ENCODE measurements at places on chromosomes 7 and 10. TPM values are rescaled to one million over a fixed set of nuclear protein-coding genes. Genes with fewer than 3 reads are reported as not detected.
A peak's percentile ranks its signal among the peaks of the same experiment; 100 is the strongest.

GRCh38 chr10:75233444-75234016 lies 2.2 kb downstream of the COMTD1 start:
- H3K4me1 ChIP-seq, result peaks cover 30% of the 10 kb centered on the region
- H3K27ac ChIP-seq, result peak overlapping the region; percentile 79
- no peak for DNase-seq
- no peaks in the 10 kb centered on the region for H3K27me3 ChIP-seq
- H3K36me3 ChIP-seq, result peaks cover 16% of the 10 kb centered on the region

DNA sequence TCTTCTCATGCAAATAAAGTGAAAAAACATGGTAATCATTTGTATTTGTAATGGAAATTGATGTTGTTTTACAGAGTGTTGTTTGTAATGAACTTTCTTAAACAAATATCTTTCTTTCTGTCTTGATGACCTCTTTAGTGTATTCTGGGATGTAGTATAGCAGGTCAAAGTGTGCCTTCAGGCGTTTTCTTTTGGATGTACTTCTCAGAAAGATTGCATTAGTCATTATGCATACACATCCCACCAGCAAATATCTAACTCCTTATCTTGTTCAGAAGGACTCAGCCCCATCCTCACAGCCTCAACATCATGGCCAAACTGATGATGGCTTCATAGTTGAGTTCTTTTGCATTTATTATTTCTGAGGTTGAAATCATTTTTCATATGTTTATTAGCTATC lies 124.7 kb downstream of the LRRC18 start:
- H3K4me3 ChIP-seq, result no peak overlapping the region
- no peak for DNase-seq
- no peaks in the 10 kb centered on the region for H3K27me3 ChIP-seq
- peaks cover 3% of the 10 kb centered on the region for H3K4me1 ChIP-seq
- H3K36me3 ChIP-seq, result no peaks in the 10 kb centered on the region

- no peaks in the 10 kb centered on the region for H3K36me3 ChIP-seq
- no peak for DNase-seq
- H3K4me1 ChIP-seq, result peaks cover 9% of the 10 kb centered on the region
- no peak overlapping the region for H3K27ac ChIP-seq
Measured at GRCh38 chr10:87639493-87639892, 20.2 kb upstream of the PAPSS2 start.

- no peak overlapping the region for H3K4me3 ChIP-seq
- no peak overlapping the region for H3K27ac ChIP-seq
Measured at GRCh38 chr10:130729876-130730275, 581.6 kb downstream of the TCERG1L start.

- H3K36me3 ChIP-seq, result no peaks in the 10 kb centered on the region
- no peak for DNase-seq
- H3K27ac ChIP-seq, result peak overlapping the region; percentile 98
- H3K4me3 ChIP-seq, result no peak overlapping the region
- peaks cover 57% of the 10 kb centered on the region for H3K4me1 ChIP-seq
- no peaks in the 10 kb centered on the region for H3K27me3 ChIP-seq
Measured at GRCh38 chr10:110212119-110213006, 5.0 kb downstream of the MXI1 start.

DNA sequence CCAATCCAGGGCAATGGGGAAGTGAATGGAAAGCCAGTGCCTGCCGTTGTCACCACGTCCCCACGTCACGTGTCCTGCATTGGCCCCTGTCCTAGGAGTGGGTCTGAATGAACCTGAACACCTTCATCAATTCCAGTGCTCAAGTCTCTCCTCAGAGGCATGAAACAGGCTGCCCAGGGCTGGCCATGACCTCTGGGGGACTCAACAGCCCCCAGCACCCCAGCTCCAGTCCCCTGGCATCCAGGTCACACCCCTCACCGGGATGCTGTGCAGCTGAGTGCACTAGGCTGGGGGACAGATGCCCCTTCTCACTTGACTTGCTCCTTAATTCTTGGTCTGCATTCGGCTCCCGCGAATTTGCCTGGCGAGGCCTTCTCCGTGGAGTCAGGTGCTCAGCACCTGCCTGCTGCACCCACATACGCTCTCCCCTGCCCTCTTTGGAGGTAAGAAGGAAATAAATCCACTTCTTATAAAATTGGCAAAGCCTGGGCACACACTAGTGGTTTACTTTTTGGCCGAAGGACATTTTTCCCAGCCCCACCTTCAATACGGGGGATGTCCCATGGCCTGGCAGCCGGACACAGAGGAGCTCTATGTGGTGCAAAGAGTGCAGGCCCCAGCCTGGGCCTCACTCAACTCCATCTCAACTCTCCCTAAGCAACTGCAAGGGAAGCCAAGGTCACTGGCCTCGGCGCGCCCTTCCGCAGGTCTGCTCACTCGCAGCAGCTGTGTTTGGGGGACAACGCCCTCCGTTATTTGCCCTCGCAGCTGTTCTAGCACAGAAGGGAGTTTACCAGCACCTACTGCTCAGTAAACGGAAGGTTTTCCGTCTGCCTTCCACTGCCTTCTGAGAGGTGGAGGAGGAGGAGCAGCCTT lies 77.6 kb upstream of the SHH start:
- no peak overlapping the region for H3K4me3 ChIP-seq
- H3K36me3 ChIP-seq, result no peaks in the 10 kb centered on the region
- DNase-seq, result peak; percentile 68
- peaks cover 6% of the 10 kb centered on the region for H3K4me1 ChIP-seq
- no peak overlapping the region for H3K27ac ChIP-seq
- peaks cover 5% of the 10 kb centered on the region for H3K27me3 ChIP-seq

DNA sequence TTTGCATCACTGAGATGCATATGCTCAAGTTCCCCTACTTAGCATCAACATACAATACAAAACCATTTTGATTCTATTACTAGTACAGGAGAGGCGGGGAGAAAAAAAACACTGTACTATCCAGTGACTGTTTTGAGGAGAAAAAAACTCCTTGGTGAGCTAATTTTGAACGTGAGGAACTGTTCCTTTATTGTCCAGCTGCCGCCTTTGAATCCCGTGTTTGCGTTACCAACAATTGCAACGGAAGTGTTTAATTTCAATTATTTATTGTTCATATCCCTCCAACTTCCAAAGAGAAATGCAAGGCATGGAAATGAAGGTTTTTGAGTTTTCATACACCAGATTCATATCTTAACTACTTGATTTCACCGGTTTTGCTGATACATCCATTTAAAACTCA lies 66.4 kb upstream of the ARHGAP21 start:
- no peak overlapping the region for H3K27ac ChIP-seq
- no peaks in the 10 kb centered on the region for H3K36me3 ChIP-seq
- H3K4me3 ChIP-seq, result no peak overlapping the region
- H3K27me3 ChIP-seq, result no peaks in the 10 kb centered on the region

DNA sequence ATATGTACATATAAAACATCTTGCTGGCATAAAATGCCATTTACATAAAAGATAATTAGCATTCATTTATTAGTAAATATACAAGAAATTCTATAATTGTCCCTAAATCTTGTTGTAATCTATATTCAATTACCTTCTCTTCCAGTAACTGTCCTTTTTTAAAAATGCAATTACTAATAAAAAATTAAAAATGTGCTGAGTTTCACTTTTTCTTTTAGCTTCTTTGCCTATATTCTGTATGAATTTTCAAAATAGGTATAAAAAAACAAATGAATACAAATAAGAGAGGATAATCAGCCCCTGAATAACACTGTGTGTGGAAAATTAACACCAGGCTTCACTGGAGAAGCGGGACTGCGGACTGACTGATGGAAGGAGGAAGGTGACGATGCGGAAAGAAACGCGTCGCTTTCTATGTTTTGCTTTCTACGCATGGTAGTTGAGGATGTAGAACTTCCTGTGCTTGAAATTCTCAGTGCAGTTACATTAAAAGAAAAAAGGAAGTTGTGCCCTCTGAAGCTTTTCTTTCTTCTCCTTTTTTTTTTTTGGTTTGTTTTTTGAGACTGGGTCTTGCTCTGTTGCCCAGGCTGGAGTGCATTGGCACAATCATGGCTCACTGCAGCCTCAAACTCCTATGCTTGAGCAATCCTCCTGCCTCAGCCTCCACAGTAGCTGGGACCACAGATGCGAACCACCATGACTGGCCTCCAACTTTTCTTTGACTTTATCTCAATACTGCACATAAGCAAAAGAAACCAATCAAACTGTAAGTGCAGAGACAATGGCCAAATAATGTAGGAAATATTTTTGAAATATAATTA lies 7.4 kb upstream of the ZMYND11 start:
- no peak overlapping the region for H3K27ac ChIP-seq
- no peaks in the 10 kb centered on the region for H3K36me3 ChIP-seq
- DNase-seq, result no peak
- no peak overlapping the region for H3K4me3 ChIP-seq
- H3K4me1 ChIP-seq, result peaks cover 9% of the 10 kb centered on the region
- no peaks in the 10 kb centered on the region for H3K27me3 ChIP-seq

- peaks cover 10% of the 10 kb centered on the region for H3K36me3 ChIP-seq
- H3K27me3 ChIP-seq, result no peaks in the 10 kb centered on the region
- no peak overlapping the region for H3K4me3 ChIP-seq
Measured at GRCh38 chr7:4661871-4662270, 20.2 kb upstream of the FOXK1 start.

GRCh38 chr10:84957427-84957826 lies 629.0 kb downstream of the CCSER2 start:
- no peak overlapping the region for H3K27ac ChIP-seq
- H3K36me3 ChIP-seq, result no peaks in the 10 kb centered on the region
- H3K4me1 ChIP-seq, result no peaks in the 10 kb centered on the region
- no peak overlapping the region for H3K4me3 ChIP-seq
- H3K27me3 ChIP-seq, result peaks cover 3% of the 10 kb centered on the region

DNA sequence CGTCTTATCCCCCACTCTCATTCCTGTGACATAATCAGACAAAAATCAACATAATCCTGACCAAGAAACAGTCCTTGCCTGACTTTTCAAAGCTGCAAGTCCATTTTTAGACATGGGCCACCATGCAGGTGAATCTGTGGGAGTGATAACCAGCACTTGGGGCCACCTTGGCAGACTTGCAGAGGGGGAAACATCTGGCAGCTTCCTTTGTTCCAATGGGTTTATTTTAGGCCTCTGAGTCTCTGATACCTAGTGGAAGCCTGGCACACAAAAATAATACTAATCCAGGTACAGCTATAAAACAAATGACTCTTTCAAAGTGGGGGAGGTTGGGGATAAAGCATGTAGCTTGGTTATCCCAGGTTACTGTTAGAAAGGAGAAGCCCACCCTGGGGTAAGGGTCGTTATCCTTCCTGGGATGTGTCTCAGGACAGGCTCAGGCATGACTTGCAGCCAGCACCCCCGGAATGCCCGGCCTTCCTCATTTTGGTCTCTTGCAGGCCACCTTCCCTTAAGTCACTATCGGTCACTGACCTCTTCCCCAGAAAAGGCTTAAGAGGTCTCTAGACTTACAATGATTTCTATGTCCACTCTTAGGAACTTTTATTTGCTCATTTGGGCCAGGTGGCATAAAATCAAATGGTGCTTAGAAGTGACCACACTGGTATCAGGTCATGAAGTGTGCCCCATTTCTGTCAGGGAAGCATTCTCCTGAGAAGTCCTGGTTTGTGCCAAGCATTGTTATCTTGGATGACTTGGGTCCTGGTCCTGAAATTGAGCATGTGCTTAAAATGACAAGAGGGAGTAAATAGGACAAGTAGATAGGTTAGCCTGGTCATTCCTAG lies 37.6 kb downstream of the EEPD1 start:
- no peaks in the 10 kb centered on the region for H3K4me1 ChIP-seq
- DNase-seq, result no peak
- H3K27me3 ChIP-seq, result no peaks in the 10 kb centered on the region
- no peak overlapping the region for H3K4me3 ChIP-seq
- H3K36me3 ChIP-seq, result no peaks in the 10 kb centered on the region

- DNase-seq, result no peak
- no peak overlapping the region for H3K4me3 ChIP-seq
- peaks cover 21% of the 10 kb centered on the region for H3K4me1 ChIP-seq
- H3K27ac ChIP-seq, result no peak overlapping the region
- no peaks in the 10 kb centered on the region for H3K27me3 ChIP-seq
Measured at GRCh38 chr10:93913706-93914105, 19.9 kb downstream of the SLC35G1 start.

DNA sequence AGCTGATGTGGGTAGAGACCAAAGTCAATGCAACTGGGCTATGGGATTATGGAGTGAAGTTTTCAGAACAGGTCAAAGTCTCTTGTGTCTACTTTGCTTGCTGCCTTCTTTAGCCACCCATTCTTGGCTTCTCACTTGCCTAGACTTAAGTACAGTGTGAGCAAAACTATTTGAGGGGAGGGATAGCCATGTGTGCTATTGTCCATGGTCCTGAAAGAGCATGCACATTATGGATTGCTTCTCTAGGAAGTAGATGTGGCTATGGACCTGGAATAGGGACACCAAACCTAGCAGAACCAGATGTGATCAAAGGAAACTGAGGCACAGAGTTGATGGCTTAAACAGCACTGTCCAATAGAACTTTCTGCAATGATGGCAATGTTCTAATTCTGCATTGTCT lies 81.9 kb upstream of the ZNF800 start:
- H3K27me3 ChIP-seq, result peaks cover 8% of the 10 kb centered on the region
- no peak for DNase-seq
- no peaks in the 10 kb centered on the region for H3K36me3 ChIP-seq
- no peaks in the 10 kb centered on the region for H3K4me1 ChIP-seq
- H3K27ac ChIP-seq, result no peak overlapping the region

- H3K36me3 ChIP-seq, result peaks cover 62% of the 10 kb centered on the region
- peak overlapping the region; percentile 67 for H3K27ac ChIP-seq
- H3K4me3 ChIP-seq, result no peak overlapping the region
- no peaks in the 10 kb centered on the region for H3K27me3 ChIP-seq
- H3K4me1 ChIP-seq, result peaks cover 56% of the 10 kb centered on the region
Measured at GRCh38 chr10:93346694-93347093, 135.4 kb downstream of the MYOF start.

- H3K27ac ChIP-seq, result no peak overlapping the region
- H3K36me3 ChIP-seq, result no peaks in the 10 kb centered on the region
- DNase-seq, result no peak
Measured at GRCh38 chr10:55631071-55631654, 729.9 kb downstream of the ZWINT start.

DNA sequence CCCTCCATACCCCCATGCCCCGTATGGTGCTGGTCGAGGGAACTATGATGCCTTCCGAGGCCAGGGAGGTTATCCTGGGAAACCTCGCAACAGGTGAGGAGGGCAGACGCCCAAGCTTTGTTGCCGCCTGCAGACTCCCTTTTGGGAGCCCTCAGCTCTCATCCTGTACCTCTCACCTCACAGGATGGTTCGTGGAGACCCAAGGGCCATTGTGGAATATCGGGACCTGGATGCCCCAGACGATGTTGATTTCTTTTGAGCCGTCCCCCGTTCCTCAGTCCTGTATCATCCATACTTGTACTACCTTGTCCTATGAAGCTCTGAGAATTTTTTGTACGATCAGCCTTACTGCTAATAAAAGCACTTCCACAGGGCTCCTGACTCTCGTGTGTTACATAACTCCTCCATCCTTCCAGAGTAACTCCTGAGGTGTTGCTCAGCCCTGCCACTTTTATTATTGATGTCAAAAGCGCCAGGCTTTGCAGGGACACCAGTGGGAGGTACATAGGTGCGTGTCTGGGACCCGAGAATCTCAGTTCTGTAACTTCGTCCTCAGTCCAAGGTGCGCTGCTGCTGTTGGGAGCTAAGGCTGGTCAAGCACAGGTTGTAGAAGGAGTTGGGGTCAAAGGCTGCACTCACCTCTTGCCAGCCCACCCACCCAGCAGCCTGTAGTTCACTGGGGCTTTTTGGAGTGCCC lies 1.1 kb downstream of the UFSP1 start:
- no peak for DNase-seq
- peak overlapping the region; percentile 74 for H3K4me3 ChIP-seq
- peaks cover 29% of the 10 kb centered on the region for H3K4me1 ChIP-seq
- H3K27me3 ChIP-seq, result no peaks in the 10 kb centered on the region
- peaks cover 41% of the 10 kb centered on the region for H3K36me3 ChIP-seq

The FAM13C gene
- 5.9 TPM for total RNA-seq

The CDNF gene
- 0.69 TPM for total RNA-seq

The ZNF783 gene
- total RNA-seq, result 19.9 TPM

The SPDYE11 gene
- total RNA-seq, result not detected

The TWIST1 gene
- total RNA-seq, result 26.5 TPM

The RGR gene
- total RNA-seq, result not detected

The GIMAP2 gene
- total RNA-seq, result not detected

The GRIFIN gene
- total RNA-seq, result not detected

The HEPACAM2 gene
- total RNA-seq, result not detected
